ENCODE measurements at places on chromosomes 1 and 21. TPM values are rescaled to one million over a fixed set of nuclear protein-coding genes. Genes with fewer than 3 reads are reported as not detected.

GRCh38 chr1:18926315-18927081, 24.1 kb upstream of the ALDH4A1 start:
- DNase-seq = no peak

GRCh38 chr1:39625009-39625408, 14.4 kb downstream of the HEYL start:
- DNase-seq = no peak

- peak; percentile 39 for DNase-seq
Observed at GRCh38 chr21:45994759-45995685, 13.5 kb downstream of the COL6A1 start.

Gene PADI2
- 2.8 TPM for total RNA-seq

Gene OLIG2
- total RNA-seq = 0.59 TPM

Data from endodermal cell (in vitro differentiated cells).